Stimulated activated CD8-positive, alpha-beta memory T cell treated with anti-CD3 and anti-CD28 coated beads, Interleukin-2, amount 100 ng/mL, for 48 hours (primary cell): ENCODE measurements at places on chromosomes 6 and 20.
A peak's percentile ranks its signal among the peaks of the same experiment; 100 is the strongest.

DNA sequence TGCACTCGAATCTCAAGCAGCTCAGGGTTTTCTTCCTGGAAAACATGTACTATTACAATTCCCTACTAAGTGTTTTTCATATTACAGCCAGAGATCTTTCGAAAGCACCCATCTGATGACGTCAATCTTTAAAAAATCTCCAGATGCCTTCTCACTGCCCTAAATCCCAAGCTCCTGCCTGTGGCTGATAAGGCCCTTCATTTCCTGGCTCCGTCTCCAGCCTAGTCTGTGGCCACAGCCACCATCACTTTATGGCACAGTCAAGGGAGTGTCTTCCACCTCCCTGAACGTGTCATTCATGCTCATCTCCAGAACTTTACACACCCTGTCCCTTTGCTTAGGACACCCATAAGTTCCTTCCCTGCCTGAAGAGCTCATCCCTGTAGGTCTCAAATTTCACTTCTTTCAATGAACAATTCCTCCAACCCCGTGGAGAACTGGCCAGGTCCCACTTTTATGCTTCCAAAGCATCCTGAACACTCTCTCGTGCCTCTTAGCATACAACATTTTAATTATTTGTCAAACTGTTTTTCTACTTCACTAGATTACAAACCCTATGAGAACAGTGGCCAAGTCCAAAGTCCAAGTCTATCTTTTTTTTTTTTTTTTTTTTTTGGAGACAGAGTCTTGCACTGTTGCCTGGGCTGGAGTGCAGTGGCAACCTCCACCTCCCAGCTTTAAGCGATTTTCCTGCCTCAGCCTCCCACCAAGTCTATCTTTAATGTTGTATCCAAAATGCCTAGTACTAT, 106.1 kb upstream of the AGPAT4 start:
- no peak for DNase-seq

DNA sequence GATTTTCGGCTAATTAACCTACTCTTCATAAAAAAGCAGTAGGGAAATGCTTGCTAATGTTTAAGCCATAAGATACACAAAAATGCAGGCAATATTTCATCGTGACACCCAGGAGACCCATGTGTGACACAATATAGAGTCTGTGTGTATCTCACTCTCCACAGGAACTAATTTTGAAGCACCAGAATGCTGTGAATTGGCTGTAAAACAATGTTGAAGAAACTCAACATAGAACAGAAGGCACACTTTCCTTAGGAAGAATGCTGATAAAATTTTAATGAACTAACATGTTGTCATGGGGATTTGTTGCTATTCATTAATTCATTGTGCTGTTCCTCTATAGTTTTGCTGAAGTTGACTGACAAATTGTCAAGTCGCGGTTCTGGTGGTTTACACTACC, 249.4 kb upstream of the TFAP2D start:
- no peak for DNase-seq

DNA sequence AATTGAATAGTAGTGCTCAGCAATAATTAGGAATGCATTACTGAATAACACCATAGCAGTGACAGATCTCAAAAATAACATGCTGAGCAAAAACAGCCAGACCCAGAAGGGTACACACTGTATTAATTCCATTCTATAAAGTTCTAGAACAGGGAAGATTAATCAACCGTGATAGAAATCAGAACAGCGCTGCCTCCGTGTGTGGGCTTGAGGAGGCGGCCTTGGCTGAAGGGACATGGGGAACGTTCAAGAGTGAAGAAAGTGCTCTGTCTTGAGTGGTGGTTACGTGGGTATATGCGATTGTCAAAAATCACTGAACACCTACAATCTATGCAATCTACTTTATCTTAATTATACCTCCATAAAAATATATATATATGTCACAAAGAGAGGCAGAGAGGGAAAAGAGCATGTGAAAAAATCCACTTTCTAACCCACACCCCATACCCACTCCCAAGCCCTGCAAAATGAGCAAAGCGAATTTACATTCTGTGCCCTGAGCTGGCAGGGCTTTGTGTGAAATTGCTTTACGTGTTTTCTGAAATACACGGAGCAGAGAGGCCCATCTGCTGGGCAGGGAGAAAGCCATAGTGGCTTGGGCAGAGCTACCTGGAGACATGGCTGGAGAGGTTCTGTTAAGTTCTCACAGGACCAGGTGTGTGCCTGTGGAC, 74.4 kb downstream of the NFATC2 start:
- DNase-seq: no peak

GRCh38 chr20:56411759-56412472, at the start of gene CASS4:
Gene CASS4, plus strand, starts transcription at chr20:56412260. Its CDS starts 199 bp downstream, at chr20:56412459.
- no peak for DNase-seq

GRCh38 chr6:15464211-15464725, 198.6 kb downstream of the DTNBP1 start:
- DNase-seq: peak; percentile 29

- DNase-seq: no peak
Observed at GRCh38 chr20:39607141-39607540, 645.0 kb downstream of the DHX35 start.

GRCh38 chr6:154653385-154653784, 79.8 kb upstream of the SCAF8 start:
- DNase-seq: no peak

DNA sequence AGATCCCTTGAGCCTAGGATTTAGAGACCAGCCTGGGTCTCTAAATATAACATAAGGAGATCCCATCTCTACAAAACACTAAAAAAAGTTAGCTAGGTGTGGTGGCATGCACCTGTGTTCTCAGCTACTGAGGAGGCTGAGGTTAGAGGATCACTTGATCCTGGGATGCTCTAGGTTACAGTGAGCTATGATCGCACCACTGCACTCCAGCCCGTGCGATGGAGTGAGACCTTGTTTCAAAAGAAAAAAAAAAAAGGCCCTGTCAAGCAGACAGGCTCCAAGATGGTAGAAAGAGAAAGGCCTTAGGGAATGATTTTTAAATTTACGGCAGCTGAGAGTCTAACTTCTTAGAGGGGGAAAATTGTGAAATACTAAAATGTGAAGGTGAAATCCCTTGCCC, 22.6 kb upstream of the NCOA3 start:
- DNase-seq: no peak

GRCh38 chr6:75842191-75842590, 93.2 kb downstream of the MYO6 start:
- no peak for DNase-seq

DNA sequence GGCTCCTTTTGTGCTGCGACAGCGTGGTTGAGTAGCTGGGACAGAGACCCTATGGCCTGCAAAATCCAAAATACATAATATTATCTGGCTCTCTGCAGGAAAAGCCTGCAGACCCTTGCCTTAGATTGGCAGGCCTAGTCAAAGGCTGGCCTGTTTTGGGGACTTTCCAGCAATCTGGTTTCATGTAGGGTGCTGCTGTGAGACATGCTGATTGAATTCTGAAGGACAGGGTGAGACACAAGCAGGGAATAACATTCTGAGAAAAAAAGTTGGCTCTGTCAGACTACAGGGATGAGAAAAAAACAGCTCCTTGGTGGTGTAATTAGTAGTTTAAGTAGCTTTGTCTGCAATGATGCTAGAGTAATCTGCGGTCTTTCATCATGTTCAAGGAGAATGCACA, 402.7 kb upstream of the AGPAT4 start:
- DNase-seq: no peak

GRCh38 chr20:8740265-8740664, 328.6 kb upstream of the PLCB4 start:
- DNase-seq: no peak

DNA sequence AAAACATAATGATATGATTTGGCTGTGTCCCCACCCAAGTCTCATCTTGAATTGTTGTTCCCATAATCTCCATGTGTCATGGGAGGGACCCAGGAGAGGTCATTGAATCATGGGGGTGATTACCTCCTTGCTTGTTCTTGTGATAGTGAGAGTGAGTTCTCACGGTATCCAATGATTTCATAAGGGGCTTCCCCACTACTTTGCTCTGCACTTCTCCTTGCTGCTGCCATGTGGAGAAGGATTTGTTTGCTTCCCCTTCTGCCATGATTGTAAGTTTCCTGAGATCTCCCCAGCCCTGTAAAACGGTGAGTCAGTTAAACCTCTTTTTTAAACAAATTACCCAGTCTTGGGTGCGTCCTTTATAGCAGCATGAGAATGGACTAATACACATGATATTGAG, 156.8 kb upstream of the PLCB4 start:
- no peak for DNase-seq

DNA sequence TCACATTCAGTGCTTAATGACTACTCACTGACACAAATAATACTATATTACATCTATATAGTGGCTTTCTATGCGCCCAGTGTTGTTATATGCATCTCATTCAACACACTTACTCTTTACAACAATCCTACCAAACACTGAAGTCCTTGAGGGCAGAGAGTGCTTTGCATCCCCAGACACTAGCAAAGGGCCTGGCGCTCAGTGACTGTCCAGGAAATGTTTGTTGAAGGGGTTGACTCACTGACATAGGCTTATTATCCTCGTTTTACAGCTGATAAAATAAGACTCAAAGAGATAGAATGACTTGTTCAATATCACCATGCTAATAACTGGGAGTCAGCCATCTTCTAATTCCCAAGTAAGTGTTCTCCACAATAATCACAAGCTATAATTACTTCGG, 163.3 kb downstream of the ARHGAP18 start:
- no peak for DNase-seq

GRCh38 chr6:162363757-162364156, 363.8 kb downstream of the PRKN start:
- no peak for DNase-seq

DNA sequence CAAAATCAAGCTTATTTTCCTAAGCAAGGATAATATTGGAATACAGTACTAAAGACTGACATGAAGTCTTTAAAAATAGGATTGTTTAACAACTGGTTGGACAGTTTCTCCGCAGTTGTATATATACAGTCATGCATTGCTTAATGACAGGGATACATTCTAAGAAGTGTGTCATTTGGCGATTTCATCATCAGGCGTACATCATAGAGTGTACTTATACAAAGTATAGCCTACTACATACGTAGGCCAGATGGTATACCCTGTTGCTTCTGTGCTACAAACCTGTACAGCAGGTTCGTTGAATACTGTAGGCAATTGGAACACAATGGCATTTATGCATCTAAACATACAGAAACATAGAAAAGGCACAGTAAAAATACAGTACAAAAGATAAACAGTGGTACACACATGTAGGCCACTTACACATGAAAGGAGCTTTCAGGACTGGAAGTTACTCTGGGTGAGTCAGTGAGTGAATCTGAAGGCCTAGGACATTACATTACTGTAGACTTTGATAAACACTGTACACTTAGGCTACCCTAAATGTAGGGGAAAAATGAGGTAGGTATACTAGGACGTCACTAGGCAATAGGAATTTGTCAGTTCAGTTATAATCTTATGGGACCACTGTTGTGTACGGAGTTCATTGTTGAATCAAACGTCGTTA, 20.1 kb downstream of the HECA start:
- DNase-seq: no peak

DNA sequence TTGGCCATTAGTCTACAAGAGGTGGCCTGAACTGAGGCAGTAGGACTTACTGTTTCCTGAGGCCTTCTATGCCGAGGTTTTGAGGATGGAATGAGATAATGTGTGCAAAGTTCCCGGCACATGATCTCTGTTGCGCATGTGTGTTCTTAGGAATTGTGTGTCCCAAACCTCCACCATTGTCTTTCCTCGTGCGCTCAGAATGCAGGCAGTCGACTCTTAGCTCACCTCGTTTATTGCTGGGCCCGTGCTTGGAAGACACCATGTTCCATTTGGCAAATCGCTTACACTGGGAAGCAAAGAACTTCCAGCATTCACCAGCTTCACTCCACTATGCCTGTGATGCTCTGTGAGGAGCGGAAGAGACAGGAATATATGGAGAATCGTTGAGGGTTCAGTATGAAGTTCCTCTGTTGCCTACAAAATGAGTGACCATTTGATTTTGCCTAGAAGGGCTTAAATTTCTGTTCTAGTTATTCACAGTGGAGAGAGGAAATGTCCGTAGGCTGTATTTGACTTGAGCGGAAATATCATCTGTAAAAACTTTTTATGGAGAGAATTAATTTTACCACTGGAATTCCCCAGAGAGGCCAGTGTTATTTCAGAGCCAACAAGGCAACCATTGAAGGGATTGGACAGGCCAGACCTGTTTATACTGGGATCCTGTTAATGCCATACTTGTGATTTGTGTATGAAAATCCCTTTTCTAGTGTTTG, 75.7 kb upstream of the CLDN20 start:
- no peak for DNase-seq

GRCh38 chr6:160357088-160357487, 8.9 kb downstream of the SLC22A3 start:
- DNase-seq: no peak

- DNase-seq: no peak
Observed at GRCh38 chr6:68527691-68528090, 107.4 kb upstream of the ADGRB3 start.

- no peak for DNase-seq
Observed at GRCh38 chr20:61934716-61935530, 130.8 kb downstream of the TAF4 start.

DNA sequence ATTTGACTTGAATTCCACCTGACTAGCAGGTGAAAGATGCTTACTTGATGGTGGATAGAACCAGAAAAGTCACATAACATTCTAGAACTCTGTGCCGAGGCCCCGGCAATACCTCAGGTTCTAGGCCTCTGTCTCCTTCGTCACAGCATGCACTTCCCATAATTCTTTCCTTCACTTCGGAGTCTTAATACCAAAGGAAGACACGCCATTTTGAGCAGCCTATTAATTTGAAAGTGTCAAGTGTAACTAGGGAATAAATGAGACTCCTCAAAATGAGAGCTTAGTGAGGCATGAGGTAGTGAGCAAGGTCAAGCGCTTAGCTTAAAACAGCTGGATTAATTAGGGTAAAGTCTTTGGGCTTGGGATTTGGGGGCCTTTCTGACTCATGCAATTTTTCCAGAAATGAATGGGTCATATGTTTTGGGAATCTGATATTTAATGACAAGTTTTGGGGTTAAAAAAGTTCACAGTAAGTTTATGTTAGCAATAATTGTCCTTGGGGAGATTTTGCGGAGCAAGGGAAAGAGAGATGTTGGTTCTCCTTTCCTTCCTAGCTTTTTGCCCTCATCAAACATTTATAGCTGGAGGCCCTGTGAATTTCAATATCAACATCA, 29.1 kb upstream of the SGK1 start:
- DNase-seq: no peak

- DNase-seq: no peak
Observed at GRCh38 chr20:49185071-49185761, 2.9 kb downstream of the STAU1 start.

- DNase-seq: no peak
Observed at GRCh38 chr6:142878407-142878806, 66.6 kb downstream of the HIVEP2 start.

- no peak for DNase-seq
Observed at GRCh38 chr6:81768150-81768942, 15.9 kb upstream of the TENT5A start.

DNA sequence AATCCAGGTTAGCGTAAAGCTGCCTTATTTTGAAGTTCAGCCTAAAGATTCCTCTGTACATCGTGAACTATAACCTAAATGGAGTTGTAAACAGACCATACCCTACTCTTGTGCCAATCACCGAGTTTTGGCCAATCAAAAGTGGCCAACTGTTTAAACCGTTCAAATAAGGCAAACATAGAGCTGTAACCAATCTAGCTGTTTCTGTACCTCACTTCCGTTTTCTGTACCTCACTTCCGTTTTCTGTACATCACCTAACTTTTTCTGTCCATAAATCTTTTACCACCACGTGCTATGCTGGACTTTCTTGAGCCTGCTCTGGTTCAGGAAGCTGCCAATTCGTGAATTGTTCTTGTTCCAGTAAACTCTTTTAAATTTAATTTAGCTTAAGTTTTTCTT, 39.7 kb downstream of the LBP start:
- no peak for DNase-seq

GRCh38 chr6:93417421-93418013, 1.8 kb downstream of the EPHA7 start:
- DNase-seq: no peak

GRCh38 chr20:48339190-48339985, 488.4 kb downstream of the PREX1 start:
- no peak for DNase-seq
